ENCODE measurements at places on chromosomes 7 and 10.

DNA sequence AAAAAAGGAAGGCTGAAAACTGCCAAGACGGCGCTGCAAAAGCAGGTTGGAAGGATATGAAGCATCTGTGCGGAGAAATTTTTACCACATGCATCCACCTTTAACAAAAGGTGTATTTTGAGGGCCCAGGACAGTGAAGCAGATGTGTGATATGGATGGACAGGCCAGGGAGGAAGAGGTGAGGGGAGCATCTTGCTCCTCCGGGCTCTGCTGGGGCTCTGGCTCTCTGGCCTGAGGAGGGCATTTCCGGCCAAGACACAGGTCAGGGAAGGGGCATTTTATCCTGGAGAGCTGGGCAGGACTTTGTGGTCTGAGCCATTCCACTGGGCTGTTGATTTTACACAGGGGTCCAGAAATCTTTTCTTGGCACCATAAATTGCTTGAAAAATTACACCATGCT lies 175.1 kb downstream of the ZMYND11 start:
- no peak for DNase-seq

GRCh38 chr10:77710759-77711682 lies 73.4 kb upstream of the KCNMA1 start:
- DNase-seq = peak; percentile 49

GRCh38 chr7:143238289-143238980 lies 16.6 kb downstream of the TAS2R40 start:
- no peak for DNase-seq

GRCh38 chr7:99498546-99498944 lies 1.5 kb downstream of the ZNF394 start:
- DNase-seq = no peak

GRCh38 chr7:45136106-45137060 lies 21.2 kb upstream of the RAMP3 start:
- DNase-seq = peak; percentile 46

- no peak for DNase-seq
These were observed 1.1 kb downstream of the HTR5A start for GRCh38 chr7:155071121-155071651.

GRCh38 chr10:113056030-113056429 lies 106.0 kb downstream of the TCF7L2 start:
- DNase-seq = no peak

DNA sequence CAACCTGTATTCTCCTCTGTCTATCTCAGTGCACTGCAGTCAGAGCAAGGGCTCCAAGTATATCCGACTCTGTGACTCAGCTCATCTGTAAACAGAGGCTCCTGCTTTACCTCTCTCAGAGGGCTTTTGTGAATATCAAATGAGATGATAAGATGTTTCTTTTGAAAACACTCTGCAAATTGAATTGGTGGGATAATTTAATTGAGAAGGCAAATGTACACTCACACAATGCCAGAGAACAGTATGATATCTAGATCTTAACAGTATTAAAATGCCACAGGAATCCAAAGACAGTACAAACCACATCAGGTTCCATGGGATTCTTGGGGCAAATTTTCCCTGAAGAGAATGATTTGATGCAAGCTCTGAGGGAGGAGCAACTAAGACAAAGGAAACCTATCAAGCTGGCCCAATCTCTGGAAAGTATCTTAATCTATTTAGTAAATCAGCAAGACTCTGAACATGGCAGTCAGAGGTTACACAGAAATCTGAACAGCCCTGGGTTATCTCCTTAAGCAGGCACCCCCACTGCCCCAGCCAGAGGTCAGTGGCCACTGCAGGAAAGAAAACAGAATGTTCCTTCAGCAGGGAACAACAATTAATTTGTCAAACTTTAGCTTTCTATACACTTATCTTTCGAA lies 45.9 kb downstream of the DOCK4 start:
- DNase-seq = no peak

- DNase-seq = no peak
These were observed 313.4 kb upstream of the SEMA3C start for GRCh38 chr7:81232084-81232799.

- DNase-seq = no peak
These were observed 23.5 kb downstream of the DENND2A start for GRCh38 chr7:140617081-140617480.

DNA sequence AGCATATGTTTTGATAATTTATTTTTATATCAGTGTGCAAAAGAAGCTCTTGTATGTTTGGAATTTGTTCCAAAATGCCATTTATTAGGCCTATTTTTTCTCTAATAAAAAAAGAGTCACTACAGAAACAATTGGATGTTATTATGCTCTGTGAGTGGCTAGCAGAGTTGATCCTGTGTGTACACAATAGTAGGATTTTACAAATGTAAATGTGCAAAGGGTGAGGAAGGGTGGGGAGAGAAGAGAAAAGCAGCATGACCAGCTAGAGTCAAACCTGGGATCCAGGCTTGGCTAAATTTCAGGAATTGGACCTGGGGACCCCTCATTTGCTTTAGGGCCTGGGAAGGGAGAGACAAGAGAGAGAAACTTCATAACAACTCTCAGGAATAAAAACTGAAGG lies 32.5 kb downstream of the SEMA3A start:
- DNase-seq = no peak

- no peak for DNase-seq
These were observed 100.4 kb upstream of the DNAJC1 start for GRCh38 chr10:22103701-22104470.

- DNase-seq = no peak
These were observed 91.7 kb downstream of the ELFN1 start for GRCh38 chr7:1761774-1762173.

DNA sequence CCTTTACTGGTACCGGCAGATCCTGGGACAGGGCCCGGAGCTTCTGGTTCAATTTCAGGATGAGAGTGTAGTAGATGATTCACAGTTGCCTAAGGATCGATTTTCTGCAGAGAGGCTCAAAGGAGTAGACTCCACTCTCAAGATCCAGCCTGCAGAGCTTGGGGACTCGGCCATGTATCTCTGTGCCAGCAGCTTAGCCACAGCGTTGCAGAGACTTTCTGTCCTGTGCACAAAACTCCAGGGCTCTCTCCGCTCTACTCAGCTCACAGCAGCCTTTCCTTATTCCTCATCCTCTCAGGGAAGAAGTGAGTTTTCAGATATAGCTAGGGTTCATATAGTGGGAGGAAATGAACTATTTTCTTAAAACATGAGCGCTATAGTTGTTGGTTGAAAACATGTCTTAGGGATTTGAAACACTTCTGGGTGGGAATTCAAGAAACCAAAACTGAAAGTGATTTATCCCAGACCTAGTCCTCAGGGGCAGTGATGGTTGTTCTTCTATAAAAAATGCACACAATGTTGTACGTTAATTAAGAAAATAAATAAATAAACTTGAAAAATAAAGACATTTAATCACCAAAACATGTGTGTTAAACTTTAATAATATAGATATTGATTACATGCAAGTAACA lies 150.2 kb upstream of the PRSS58 start:
- DNase-seq = no peak

- no peak for DNase-seq
These were observed 6.3 kb upstream of the IL2RA start for GRCh38 chr10:6068422-6068821.

DNA sequence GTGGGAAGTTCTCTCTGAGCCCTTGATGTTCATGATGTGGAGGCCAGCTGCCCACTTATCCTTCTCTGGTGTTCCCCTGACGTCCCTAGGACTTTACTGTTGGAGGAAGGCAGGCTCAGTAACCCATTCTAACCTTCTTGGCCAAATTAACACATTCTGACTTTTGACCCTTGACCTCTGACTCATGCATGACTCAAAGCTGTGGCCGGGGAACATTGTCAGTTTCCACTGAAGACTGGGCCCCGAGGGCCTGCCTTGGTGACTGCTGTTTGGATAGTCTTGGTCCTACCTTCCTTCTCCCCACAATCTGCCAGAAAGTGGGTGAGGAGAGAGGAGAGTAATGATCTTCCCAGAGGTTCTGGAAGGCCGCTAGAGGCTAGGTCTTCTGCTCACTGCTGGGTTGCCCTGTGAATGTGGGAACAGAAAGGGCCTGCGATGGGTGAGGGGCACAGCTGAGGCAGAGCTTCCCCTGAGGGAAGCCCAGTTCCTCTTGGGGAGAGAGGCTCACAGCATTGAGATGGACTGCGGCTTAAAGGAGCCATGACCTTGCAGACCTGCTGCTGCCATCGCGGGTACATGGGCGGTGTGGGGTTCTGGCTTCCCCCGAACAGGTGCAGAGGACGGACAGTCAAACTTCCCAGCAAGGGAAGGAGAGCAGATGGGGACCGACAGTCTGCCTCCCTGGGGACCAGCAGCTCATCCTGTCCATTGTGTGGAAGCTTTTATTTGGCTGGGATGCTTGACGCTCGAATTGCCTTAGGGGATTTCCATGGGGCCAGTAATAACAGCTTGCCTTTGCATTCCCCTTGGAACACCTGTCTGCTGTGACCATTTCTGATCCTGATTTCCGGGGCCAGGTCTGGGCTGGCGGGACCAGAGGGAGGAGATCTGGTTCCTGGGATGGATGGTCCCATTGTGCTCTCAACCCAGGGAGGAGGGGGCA lies 43.8 kb downstream of the ADAMTS14 start:
- DNase-seq = no peak

- DNase-seq = no peak
These were observed 58.9 kb downstream of the CCDC71L start for GRCh38 chr7:106602062-106602461.

DNA sequence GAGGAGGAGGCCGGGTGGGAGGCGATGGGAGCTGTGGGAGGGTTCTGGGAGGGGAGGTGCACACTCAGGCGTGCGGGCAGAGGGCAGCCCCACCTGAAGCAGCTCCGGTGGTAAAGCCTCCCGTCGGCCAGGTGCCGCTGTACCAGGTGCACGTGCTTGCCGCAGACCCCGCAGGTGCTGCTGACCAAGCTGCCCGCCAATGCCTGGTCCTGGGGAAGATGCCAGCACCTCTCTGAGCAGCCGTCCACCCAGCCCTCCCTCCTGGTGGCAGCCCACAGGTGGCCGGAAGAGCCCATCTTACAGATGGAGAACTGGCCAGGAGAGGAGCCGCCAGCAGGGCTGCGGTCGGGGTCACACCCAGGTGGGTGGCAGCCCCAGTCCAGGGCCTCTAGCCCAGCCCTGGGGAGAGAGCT lies 12.6 kb downstream of the MICALL2 start:
- no peak for DNase-seq

DNA sequence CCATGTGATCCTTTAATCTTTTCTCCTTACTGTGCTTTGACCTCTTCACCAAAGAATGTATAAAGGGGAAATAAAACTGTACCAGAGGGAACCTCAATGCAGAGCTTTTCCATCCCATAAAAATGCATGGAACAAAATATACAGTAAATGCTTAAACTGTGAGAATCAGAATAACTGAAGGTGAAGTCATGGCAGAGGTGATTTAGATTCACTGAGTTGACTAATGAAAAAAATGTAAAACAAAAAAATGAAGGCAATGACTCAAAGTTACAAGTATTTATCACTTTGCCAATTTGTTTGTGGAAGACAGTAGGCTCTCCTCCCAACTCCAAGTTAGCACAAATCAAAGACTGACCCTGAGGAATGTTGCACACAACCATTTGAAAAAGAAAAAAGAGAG lies 1331.6 kb upstream of the SORCS1 start:
- no peak for DNase-seq

DNA sequence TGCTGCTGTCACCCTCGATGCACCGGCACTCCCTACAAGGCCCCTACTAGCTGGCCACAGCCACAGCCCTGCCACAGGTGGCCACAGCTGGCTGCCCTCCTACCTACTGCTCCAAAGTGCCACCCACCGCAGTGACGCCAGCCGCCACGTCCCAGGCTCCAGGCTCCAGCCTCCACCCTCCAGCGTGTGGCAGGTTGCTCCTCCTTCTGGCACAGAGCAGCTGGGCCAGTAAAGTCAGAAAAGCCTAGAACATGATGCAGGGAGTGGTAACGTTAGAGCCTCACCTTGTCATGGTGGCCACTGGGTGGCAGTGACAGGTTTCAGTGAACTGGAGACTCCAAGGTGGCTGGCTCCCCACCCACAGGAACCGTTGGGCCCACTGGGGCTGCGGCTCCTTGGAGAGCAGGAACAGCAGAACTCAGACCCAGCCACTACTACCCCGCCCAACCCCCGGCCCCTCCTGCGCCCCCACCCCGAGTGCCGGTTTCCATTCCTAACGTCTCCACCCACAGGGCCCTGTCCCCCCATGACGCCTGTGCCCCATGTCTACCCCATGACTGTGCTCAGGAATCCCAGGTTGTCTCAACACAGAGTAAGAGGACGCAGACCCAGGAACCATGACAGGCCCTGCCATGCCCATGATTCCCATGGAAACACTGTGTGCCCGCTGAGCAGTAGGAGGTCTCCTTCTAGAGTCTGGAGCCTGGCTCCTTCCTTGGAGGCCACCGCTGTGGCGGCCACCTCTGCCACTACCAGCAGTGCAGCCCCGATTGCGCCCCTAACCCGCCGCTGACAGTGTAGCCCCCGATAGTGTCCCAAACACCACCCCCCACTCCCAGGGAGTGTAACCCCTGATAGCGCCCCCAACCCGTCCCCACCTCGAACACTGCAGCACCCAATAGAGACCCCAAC lies 52.3 kb upstream of the ZNF33B start:
- DNase-seq = no peak

Measured in stimulated activated CD8-positive, alpha-beta memory T cell treated with anti-CD3 and anti-CD28 coated beads, Interleukin-15, amount 100 ng/mL, for 1 hour (primary cell).